ENCODE measurements at places on chromosomes 7 and 10.

DNA sequence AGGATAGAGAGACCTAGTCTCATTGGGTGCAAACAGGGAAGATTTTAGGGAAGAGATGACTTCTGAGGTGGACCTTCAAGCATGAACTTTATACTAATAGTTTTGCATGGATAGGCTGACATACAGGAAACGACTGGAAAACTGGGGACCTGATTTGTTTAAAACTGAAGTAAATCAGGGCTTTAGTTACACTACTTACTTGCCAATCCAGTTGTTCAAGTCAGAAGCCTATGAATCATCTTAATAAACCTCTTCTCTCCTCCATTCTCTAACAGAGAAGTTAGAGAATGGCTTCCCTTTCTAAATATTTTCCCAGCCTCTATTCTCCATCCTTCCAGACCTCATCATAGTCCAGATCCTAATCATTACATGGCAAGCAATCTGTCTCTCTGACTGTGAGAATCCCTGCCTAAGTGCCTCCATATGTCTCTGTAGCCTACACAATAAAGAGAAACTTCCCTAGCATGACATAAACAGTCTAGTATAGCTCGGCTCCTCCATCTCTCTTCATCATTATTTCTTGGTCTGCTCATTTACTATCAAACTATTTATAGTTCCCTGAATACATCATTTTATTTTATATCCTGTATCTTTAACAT, 55.8 kb downstream of the PRKG1 start:
- no peak for DNase-seq

GRCh38 chr7:36521911-36522310, 132.2 kb downstream of the ANLN start:
- DNase-seq, result no peak

DNA sequence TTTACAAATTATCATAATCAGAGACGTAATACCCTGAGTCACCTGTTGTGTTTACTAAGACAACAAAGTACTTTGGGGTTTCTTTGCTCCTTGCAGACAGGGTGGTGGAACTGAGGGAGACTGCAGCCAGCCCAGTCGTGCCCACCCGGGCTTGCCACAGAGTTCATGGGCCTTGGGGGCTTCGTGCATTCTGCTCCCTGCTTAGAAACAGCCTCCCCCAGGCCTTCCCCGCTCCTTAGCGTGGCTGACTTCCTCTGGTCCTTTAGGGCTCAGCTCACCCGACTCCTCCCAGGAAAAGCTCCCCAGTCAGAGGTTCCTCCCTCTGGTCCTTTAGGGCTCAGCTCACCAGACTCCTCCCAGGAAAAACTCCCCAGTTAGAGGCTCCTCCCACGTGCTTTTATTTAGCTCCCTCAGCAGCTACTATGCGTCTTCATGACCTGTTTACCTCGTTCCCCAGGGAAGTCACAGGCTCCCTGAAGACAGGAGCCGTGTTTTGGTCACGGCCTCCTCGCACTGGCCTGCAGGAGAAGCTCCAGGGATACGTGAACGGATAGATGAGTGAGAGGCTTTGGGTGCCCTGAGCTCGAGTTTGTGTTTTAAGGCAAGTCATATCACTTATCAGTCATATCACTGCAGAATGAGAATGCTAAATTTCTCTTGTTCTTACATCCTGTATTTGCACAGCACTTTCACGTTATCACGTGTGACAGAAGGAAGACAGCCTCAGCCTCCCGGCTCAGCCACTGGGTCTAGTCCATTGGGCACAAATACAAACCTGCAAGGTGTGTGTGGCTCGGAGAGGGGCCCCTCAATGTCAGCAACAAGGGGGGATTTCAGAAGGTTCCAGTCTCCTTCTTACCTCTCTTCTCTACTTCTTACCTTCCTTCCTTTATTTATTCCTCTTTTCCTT, 52.7 kb upstream of the VIPR2 start:
- DNase-seq, result no peak

GRCh38 chr10:132333386-132333785, 1.4 kb downstream of the LRRC27 start:
- no peak for DNase-seq

DNA sequence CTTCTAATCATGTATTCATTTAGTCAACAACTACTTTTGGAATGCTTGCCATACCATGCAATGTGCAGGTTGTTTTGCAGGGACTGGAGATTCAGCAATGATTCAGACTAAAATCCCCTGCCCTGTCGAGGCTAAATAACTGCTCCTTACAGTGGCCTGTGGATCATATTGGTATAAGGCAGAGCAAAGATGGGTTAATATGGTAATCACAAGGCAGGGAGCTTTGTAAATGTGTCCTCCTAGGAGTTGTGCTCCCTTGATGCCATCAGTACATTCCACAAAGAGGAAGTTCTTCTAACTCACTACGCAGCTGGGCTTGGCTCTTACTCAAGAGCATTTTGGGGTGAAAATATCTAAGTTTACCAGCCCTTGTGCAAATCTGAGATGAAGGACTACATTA, 614 bp upstream of the IFIT2 start:
- no peak for DNase-seq

DNA sequence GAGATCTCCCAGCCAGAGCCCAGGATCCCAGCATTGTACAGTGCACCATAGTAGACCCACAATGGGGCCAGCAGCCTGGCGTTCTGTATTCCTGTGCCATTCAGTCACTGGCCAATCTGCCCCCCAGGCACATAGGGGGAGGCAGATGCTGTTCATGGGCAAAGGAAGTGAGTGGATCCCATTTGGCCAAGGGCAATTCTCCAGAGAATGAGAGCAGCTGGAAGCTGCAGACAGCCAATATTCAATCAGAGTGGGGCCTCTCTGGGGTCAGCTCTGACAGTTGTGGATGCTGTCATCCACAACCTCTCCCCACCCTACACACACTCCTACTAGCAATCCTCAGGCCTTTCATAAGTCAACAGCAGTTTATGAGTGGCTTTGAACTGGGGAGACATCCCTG, 17.5 kb downstream of the STEAP1B start:
- no peak for DNase-seq

DNA sequence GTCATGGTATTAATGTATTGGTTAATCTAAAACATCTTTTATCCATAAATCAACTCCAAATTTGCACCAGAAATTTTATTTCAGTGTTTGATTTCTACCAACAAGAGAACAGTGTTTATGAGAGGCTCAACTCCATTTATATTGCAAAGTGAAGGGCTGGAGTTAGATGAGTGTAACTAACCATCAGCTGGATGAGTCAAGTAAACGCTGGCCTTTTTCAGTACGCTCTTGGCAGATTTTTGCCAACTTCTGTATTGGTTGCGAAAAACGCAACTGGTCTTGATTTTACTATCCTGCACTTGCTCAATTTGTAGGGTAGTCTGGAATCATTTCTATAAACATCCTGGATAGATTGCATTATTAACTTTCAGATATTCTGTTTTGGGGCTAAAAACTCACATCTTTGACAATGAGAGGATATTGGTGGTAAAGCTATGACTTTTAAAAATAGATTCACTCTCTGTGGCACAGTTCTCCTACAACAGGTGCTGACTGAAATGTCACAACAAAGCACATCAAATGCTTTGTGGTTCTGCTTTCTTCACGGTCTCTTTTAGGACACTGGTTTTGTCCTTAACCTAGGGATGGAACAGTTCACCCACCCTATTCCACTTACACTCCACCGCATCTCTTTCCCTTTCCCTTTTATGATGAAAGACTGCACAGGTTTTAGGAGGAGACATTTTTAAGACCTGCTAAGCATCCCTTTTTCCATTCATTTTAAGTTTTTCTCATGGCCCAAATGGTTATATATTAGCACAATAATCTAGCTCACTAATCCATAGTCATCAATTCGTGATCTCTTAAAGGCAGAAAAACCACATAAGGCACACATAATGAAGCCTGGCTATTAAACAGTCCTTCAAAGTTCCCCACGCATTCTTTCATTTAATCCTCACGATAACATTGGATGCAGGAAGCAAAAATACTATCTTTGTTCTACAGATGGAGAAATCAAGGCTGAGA, 12.8 kb downstream of the CACNA2D1 start:
- DNase-seq, result no peak

- no peak for DNase-seq
These were observed 51.9 kb downstream of the EPC1 start for GRCh38 chr10:32295027-32295426.

GRCh38 chr10:102579328-102579727, 65.0 kb upstream of the TRIM8 start:
- no peak for DNase-seq

GRCh38 chr7:97873606-97874005, 1.4 kb upstream of the ASNS start:
- no peak for DNase-seq

DNA sequence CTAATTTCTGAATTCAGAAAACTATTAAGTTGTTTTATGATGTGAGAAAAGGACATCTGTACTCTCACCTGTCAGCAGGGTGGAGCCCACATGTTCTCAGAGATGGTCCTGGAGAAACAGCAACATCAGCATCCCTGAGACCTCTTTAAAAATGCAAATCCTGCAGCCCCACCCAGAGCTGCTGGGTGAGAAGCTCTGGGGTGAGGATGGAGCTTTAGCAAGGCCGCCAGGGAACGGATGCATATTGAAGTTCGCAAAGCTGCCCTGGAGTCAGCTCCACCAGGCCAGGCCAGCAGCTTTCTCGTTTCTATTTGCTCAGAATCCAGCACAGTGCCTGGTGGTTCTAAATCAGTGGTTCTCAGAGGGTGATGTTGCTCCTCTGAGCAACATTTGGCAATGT, 49.1 kb downstream of the PRKCQ start:
- no peak for DNase-seq

- no peak for DNase-seq
These were observed 415.0 kb downstream of the PARD3 start for GRCh38 chr10:34400075-34400474.
